Kidney glomerular epithelial cell (primary cell): ENCODE measurements at places on chromosomes 3 and 15.

DNA sequence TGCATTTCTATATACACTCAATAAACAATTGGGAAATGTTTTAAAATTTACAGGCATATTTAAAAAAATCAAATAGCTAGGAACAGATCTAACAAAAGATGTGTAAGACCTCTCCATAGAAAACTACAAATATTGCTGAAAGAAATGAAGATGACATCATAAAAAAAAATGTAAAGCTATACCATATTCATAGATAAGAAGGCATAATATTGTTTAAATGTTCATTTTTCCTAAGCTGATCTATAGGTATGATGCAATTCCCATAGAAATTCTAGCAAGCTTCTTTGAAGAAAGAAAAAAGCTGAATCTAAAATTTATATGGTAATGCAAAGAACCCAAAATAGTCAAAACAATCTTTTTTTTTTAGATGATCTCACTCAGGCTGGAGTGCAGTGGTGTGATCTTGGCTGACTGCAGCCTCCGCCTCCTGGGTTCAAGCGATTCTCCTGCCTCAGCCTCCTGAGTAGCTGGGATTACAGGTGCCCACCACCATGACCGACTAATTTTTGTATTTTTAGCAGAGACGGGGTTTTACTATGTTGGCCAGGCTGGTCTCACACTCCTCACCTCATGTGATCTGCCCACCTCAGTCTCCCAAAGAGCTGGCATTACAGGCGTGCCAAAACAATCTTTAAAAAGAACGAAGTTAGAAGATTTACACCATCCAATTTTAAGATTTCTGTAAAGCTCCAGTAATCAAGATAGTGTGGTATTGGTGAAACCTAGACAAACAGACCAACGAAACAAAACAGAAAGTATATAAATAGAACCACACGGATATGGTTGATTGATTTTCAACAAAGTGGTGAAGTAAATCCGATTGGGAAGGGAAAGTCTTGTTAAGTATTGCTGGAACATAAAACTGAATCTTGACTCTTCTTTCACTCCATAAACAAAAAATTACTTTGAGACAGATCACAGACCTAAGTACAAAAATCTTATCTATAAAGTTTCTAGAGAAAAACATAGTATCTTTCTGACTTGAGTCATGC is 6.3 kb upstream of the BHLHE40 start:
- DNase-seq: peak; percentile 35

DNA sequence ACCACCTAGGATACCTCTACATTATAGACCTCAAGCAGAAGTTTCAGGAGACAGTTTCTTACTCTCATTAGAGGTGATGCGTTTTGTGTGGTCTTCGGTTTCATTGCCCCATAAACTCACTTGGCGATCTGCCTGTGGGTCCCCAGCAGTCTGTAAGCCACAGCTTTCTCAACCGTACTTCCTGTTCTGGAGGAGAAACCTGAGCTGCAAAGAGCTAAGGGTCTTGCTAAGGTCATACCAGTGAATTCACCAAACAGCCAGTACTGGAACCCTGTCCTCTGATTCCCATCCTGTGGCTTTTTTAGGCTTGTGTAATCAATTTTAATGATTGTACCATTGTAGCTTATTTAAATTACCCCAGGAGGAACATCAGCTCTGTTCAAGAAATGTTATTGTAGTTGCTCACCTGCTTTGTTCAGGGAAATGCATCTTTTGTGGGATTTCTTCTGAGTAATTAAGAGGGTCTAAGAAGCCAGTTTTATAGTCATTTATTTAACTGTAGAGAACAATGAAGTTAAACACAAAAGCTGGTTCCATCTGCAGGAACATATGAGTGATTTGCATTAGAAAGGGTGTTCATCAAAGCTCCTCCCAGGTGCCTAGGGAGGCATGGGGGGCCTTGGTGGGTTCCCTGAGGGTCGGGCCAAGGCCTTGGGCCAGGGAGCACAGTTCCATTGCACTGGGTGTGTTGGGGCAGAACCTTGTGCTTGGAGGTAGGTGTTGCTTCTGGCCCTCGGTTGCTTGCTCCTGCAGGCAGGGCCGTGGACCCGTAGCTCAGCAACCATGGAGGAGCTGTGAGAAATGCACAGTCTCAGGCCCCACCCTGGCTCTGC is 69.6 kb downstream of the APBA2 start:
- DNase-seq: no peak

GRCh38 chr3:29515451-29515850 is 234.6 kb downstream of the RBMS3 start:
- DNase-seq: peak; percentile 74

- no peak for DNase-seq
Observed at GRCh38 chr3:47578691-47579632, at the start of gene CSPG5. CSPG5 (minus strand) TSS chr3:47578865; CDS start chr3:47578693, 172 bp downstream.

GRCh38 chr3:5019411-5020241 is 40.4 kb downstream of the BHLHE40 start:
- DNase-seq: no peak

DNA sequence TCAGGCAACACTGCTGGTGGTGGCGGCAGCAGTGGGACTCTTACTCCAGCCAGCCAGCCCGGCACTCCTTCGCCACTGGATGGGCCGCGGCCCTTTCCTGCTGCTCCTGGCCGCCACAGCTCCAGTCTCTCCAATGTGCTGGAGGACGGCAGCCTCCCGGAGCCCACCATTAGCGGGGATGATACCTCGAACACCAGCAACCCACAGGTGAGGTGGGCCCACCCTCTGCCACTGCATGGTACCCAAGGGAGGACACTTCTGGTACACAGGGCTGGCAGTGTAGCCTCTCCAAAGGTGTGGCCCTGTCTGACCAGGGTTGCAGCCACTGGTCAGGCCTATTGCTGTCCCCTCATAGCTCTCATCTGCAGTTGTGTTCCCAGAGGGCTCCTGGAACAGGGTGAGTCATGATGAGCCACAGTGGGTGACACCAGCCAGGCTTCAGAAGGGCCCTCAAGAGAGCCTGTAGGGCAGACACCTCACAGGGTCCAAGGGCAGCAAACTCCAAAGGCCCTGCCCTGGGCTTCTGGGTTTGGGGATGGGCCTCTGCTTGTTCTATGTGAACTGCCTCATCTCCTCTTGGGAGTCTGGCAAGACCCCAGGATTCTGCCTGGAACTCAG is 20.8 kb downstream of the NBEAL2 start:
- DNase-seq: no peak

GRCh38 chr15:101498717-101499480 is 9.4 kb upstream of the PCSK6 start:
- DNase-seq: no peak

GRCh38 chr3:138398791-138399575 is 35.4 kb upstream of the ESYT3 start:
- peak; percentile 5 for DNase-seq

GRCh38 chr3:145843561-145843960 is 317.4 kb downstream of the PLOD2 start:
- DNase-seq: no peak

DNA sequence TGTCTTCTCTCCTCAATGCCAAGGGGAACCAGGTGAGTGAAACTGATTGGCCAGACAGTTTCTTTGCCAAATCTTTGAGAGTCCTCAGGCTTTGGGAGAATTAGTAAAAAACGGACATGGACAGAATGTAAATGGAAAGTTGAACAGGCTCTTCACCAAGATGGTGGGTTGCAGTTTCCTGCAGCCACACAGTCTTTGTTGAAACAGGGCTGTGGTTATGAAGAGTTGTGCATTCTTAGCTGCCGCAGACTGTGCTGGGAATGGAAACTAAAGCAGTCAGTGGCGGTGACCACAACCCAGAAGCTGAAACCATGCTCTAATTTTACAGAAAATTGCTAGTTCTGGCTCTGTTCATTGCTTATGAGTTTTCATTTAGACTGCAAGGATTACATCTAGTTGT is 42.1 kb upstream of the TASOR start:
- DNase-seq: no peak

- no peak for DNase-seq
Observed at GRCh38 chr15:73959801-73960200, 32.3 kb downstream of the STOML1 start.

DNA sequence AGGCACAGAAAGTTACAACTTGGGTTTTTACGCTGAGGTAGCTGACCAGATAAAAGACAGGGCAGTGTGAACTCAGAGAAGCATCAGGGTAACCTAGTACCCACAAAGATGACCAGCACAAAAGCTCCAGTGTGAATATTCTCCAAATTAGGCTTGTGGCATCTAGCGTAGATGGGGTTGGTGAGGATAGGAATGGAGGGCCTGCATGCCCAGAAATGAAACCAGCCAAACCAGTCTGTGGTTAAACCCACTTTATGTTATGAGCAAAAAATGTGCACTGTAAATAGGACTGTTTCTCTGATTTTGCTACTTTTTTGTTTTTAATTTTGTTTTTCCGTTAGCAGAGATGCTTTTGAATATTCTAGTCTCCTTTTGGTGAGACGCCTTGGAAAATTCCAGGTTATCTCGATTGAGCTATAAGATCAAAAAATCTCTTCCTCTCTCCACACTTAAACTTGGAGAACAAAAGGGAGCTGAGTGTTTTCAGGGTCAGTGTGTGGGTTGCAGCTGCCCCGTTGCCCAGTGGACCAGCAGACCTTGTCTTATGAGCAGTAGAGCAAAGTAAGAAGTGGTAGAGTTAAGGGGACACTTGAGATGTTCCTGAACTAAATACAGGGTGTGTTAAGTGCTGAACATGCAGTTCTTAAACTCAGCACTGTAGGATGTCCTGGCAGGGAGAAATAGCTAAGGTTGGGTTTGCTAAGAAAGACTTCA is 132.9 kb downstream of the C3orf38 start:
- DNase-seq: no peak

- no peak for DNase-seq
Observed at GRCh38 chr15:58284293-58284692, 146.1 kb downstream of the AQP9 start.

DNA sequence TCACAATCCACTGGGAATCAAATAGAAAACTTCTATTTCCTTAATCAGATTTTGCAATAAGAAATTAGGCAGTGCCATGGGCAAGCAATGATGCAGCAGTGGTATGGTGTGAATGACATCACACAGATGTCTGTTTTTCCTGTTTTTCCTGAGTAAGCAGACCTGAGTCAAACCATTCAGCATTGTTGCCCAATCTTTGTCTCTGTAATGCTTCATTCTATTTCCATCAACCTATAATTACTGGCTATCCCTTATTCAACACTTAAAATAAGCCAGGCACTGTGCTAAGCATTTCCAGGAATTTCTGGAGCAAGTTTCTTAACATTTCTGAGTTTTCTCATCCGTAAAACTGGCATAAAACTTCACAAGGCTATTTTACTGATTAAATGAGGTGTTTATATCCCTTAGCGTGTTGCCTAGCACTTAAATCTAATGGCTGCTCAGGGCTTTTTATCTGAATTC is 11.3 kb upstream of the OXSR1 start:
- DNase-seq: peak; percentile 78

- peak; percentile 62 for DNase-seq
Observed at GRCh38 chr15:33132722-33133345, 61.7 kb downstream of the FMN1 start.

DNA sequence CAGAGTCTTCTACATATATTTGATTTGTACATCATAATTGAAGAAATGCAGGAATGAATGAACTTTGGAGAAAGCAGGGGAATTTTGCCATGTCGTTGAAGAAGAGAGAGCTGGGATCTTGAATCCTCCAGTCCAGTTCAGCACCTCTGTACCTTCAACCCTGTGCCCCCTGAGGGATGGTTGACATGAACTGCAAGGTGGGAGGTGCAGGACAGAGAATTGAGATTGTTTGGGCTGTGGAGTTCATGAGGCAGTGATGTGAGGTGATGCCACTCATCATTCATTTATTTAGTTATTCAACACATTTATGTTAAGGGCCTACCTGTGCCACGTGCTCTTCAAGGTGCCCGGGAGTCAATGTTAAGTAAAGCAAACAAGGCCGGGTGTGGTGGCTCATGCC is 104.6 kb downstream of the ARNT2 start:
- no peak for DNase-seq

DNA sequence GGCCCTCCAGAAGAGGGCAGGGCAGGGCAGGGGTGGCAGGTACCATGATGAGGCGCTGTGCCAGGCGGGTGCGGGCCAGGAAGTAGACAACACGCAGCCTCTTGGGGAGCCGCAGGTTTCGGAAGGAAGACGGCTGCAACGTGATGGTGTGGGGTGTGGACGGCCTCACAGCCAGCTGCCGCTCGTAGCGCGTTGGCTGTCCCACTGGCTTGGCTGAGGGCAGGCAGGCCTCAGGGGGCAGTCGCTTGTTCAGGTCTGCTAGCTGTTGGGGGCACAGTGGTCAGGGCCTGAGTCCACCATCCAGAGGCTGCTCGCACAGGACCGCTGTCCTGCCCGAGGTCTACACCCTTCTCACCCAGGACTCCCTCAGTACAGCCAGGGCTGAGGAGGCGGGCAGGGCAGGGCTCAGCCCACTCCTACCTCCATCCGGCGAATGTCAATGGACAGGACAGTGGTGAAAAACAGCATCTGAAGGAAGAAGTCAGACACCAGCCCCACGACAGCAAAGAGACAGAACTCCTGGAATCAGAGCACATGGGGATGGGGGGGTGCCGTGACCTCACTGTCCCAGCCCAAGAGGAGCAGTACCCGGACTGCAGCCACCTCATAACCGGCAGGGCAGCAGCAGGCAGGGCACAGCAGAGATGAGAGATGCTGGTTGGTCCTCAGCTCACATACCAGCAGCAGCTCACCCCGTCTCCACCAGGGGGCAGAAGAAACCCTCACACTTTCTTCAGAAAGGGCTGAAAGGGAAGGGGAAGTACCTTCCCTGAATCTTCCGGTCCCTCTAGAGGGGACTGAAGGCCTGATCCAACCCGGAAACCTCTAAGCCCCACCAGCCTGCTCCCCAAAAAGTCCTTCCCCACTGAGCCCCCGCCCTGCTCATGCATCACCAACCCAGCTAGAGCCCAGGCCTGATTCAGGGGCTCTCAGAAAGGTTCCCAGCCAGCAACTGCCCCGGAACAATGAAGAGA is 40.0 kb downstream of the PTPN23 start:
- peak; percentile 87 for DNase-seq

DNA sequence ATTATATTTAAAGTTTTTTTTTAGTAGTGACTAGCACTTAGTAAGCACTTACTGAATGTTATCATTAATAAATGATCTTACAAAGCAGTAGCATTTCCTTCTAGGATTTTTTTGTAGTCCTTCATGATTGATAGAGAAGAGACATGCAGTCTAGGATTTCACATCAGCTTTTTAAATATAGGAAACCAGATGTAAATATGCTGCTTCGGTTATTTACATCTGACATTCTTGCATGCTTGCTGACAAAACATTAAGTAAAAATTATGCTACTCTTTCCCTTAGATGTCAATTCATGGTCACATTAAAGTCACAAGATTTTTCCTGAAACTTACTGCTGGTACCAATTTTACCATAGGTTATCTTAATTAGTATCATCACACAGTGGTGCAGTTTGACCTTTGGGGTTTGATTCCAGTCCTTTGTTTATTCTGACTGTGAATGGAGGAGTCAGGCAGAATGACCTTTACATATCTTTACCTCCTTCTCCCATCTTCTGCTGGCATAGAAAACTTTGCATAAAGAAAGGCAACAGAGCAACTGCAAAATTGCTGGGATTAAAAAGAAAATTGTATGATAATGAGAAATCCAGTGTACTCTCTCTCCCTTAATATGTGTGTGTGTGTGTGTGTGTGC is 286.5 kb downstream of the LPP start:
- DNase-seq: no peak

GRCh38 chr3:11625376-11626083 is 18.2 kb downstream of the VGLL4 start:
- DNase-seq: no peak
